Cortex of kidney (tissue), 1 donor: ENCODE measurements at places on chromosomes 5 and 9.

- no peak for DNase-seq
Measured at GRCh38 chr5:79108792-79109191, 2.8 kb upstream of the BHMT start.

- no peak for DNase-seq
Measured at GRCh38 chr5:178432421-178433272, 157.5 kb downstream of the COL23A1 start.

DNA sequence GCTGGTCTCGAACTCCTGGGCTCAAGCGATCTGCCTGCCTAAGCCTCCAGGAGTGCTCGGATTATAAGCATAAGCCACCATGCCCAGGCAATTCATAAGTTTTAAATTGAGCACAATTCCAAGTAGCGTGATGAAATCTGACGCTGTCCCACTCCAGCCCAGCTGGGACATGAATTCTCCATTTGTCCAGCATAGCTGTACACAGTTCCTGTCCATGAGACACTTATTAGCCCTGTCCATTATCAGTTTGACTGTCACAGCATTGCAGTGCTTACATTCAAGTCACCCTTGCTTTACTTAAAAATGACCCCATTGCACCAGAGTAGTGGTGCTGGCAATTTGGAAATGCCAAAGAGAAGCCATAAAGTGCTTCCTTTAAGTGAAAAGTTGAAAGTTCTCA lies 7.6 kb upstream of the SLC30A5 start:
- DNase-seq, result no peak

- no peak for DNase-seq
Measured at GRCh38 chr5:83718195-83718825, 2.3 kb downstream of the HAPLN1 start.

DNA sequence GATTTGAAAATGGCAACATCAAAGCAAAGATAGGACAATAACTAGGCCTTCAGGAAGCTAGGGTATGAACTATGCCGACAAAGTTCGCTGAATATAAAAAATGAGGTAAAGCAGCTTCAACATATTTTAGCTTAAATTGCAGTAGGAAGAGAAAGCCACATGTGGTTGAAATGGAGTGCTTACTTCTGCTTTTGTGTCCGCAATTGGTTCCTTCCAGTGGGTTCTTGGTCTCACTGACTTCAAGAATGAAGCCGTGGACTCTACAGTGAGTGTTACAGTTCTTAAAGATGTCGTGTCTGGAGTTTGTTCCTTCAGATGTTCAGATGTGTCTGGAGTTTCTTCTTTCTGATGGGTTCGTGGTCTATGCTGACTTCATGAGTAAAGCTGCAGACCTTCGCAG lies 95.2 kb downstream of the APTX start:
- no peak for DNase-seq

GRCh38 chr9:105251733-105252404 lies 7.4 kb downstream of the SLC44A1 start:
- no peak for DNase-seq

- DNase-seq, result no peak
Measured at GRCh38 chr5:56094579-56095361, 100.0 kb upstream of the IL6ST start.

DNA sequence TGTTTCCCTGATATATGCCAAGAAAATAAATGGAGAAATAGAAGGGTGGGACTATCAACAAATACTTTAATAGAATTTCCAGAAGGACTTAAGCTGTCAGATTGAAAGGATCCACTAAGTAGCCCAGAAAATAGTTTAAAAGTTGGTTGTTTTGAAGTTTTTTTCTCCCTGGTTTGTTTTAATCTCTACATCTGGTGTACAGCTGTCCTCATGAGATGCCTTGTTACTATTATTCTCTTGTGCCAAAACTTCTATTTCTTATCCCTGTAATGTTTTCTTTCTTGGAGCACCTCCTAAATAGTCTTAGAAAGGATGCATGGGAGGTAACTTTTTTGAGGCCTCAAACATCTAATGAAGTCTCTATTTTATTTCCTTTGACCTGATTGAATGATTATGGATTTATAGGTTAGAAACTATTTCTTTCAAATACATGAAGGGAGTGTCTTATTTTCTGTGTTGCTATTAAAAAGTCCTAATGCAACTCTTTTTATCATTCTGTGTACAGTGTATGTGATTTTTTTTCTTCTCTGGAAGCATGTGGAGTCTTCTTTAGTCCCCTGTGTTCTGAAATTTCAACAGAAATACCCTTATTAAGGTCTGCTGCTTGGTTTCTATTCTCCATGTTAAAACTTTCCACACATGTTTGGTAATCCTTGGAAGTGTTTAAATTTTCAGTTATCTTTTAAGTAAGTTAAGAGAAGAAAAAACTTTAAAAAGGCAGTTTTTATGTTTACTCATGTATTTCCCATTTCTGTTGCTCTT lies 140.0 kb upstream of the CDKN2B start:
- DNase-seq, result no peak

DNA sequence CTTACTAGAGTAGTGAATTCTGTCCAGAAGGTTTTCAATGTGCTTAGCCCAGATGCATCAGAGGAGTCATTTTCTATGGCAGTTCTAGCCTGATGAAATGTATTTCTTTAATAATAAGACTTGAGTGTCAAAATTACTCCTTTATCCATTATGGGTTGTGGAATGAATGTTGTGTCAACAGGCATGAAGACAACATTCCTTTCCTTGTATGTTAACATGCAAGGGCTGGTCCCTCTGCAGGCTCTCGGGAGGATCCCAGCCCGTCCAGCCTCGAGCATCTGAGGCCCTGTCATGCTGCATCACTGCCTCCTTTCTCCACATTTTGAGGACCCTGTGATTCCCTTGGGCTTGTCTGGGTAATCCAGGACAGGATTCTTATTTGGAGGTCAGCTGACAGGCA lies 42.9 kb upstream of the FAM120AOS start:
- no peak for DNase-seq

DNA sequence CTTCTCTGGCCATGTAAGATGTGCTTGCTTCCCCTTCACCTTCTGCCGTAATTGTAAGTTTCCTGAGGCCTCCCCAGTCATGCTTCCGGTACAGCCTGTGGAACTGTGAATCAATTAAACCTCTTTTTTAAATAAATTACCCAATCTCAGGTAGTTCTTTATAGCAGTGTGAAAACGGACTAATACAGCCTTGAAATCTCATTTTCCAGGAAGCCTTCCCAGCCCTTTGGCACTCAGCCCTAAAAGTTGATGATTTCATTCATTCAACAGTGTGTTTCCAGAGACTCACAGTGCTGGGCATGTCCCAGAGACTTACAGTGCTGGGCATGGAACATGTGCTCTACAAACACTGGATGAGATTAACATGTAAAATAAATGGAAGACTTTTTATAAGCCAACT lies 135.8 kb downstream of the DCP2 start:
- DNase-seq, result no peak

- no peak for DNase-seq
Measured at GRCh38 chr5:6504677-6505415, 56.2 kb downstream of the UBE2QL1 start.

DNA sequence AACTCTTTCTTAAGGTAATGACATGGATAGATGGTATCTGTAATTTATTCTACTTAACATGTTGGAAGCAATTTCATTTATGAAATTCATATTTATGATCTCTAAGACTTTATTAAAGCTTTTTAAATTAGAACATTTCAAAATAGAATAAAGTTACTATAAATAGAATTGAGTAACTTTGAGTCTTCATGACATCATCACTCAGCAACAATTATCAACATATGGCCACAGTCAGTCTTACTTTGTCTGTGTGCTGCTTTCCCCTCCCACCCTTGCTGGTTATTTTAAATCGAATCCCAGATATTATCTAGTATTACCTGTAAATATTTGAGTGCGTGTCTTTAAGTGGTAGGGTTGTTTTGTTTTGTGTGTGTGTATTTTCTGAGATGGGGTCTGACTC lies 65.2 kb downstream of the IPO11 start:
- DNase-seq, result no peak

DNA sequence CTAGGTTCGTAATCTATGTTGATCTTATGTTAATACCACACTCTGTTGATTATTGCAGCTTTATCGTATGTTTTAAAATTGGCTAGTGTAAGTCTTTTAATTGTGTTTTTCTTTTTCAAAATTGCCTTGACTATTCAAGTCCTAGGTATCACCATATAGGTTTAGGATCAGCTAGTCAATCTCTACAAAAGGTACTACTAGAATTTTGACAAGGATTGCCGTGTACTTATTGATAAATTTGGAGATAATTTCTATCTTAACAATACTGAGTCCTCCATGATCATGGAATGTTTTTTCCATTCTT lies 117.9 kb upstream of the PRSS3 start:
- no peak for DNase-seq

GRCh38 chr9:132114102-132114707 lies 34.5 kb upstream of the MED27 start:
- no peak for DNase-seq

- no peak for DNase-seq
Measured at GRCh38 chr9:77556396-77556795, 91.7 kb downstream of the GNA14 start.

GRCh38 chr5:172303572-172304335 lies 20.2 kb upstream of the UBTD2 start:
- no peak for DNase-seq

GRCh38 chr5:1724822-1725602 lies 74.6 kb downstream of the MRPL36 start:
- no peak for DNase-seq

- no peak for DNase-seq
Measured at GRCh38 chr9:93531374-93531773, 45.0 kb upstream of the PHF2 start.

- DNase-seq, result no peak
Measured at GRCh38 chr5:52924456-52924855, 64.7 kb upstream of the ITGA2 start.

- DNase-seq, result no peak
Measured at GRCh38 chr9:110921705-110922104, 116.6 kb downstream of the LPAR1 start.

DNA sequence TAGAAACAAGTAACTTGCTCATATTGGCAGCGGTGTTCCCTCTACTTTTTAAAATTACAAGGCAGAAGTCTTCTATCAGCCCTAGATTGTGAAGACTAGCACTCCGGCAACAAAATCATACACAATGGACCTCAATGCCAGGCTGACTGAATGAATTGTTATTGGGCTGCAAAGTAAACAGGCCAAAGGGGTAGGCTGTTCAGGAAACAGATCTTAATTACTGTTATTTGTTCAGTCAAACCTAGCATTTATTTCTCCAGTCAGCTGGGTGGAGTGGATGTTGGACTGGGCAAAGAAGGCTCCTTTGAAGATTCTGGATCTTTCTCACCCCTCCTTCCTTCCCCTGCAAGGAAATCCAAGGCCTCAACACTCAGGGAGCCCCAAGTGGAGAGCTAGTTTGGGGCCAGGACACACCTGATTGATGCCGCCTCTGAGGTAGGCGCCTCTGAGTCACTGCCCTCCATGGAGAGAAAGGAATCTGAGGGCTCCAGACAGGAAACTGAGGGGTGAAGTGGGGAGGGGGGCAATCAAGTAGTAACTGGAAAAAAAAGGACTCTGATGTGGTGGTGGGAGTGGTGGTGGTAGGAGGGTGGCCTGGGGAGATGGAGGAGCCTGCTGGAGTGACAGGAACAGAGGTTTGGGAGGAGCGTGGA lies 35.5 kb downstream of the SERINC5 start:
- no peak for DNase-seq

- DNase-seq, result no peak
Measured at GRCh38 chr9:136700304-136700703, 12.1 kb upstream of the DIPK1B start.

- no peak for DNase-seq
Measured at GRCh38 chr5:15611008-15611407, 111.0 kb downstream of the FBXL7 start.

- DNase-seq, result no peak
Measured at GRCh38 chr5:173498286-173498685, 118.2 kb downstream of the BOD1 start.

DNA sequence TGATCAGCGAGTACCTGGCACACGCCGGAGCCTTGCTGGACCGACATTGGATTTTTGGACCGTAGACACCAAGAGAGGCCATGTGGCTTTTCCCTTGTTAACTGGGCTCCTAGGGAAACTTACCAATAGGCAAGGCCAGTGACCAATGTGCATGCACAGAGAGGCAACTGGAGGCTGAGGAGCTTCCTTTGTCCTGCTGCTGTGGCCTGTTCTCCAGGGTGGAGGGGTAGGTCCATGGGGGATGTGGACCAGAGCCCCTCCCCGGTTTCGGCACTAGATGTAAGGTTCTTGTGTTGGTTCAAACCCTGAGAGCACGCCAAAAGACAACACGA lies 34.8 kb upstream of the ANXA2R start:
- DNase-seq, result no peak

- DNase-seq, result no peak
Measured at GRCh38 chr9:90032296-90033027, 427.6 kb downstream of the GADD45G start.

GRCh38 chr5:141491323-141492167 lies 2.7 kb downstream of the PCDHGC5 start:
- no peak for DNase-seq

DNA sequence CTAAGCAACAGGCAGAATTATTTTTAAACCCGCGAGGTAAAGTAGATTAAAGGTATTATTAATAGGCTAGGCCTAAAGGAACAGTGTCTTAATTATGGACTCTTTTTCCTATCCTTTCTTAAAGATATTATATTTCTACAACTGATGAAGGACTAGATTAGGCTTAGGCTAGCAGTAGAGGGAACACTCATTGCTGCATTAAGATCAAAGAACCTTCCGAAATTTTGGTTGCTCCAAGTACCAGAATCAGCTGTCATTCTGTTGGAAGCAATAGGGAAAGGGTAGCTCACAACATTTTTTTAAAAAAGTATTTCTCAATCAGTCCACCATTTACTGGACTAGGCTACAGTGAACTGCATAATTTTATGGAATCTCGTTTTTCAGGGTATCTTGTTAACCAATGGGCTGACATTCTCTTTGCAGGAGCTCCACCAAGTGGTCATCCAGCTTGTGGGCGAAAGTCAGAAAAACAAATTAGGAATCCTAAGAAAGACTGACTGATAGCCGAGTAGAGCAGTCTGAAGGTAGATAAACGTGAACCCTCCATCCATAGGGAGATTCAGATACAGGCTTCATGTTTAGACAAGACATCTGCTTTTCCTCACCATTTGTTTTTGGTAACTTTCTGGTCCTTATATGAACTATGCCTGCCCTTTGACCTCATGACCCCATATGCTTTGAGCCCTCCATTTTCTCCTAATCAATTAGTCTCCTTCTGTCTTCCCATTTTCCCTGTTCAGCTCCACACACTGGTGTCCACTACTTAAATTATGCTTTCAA lies 103.6 kb upstream of the CHD1 start:
- DNase-seq, result no peak

GRCh38 chr5:94028001-94028400 lies 286.6 kb upstream of the POU5F2 start:
- DNase-seq, result no peak

DNA sequence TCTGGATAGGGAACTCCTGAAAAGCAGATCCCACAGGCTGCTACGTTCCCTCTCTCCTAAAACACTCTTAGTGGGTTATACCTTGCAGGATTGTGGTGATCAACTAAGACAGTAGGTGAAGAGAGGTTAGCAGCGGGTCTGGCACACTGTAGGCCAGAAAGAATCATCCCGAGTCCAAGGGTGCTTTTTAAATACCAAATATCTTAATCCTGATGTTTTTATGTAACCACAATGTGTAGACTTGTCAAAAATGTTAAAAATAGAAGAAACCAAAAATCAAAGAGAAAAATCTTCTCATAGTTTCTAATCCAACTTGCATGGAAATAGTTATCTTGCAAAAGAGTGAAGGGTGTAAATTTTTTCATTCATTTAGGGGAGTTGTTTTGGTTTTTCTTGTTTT lies 52.3 kb upstream of the IFNK start:
- no peak for DNase-seq
